ENCODE measurements at places on chromosomes 1 and 21. TPM values are rescaled to one million over a fixed set of nuclear protein-coding genes. Genes with fewer than 3 reads are reported as not detected.

Gene TRMT13
- 22.0 TPM for total RNA-seq

Gene CRYAA
- total RNA-seq = not detected

Gene SPRR1B
- total RNA-seq = not detected

Gene PLD5
- not detected for total RNA-seq

Gene MECR
- total RNA-seq = 24.7 TPM

Gene EPHA2
- total RNA-seq = not detected
